HT-29 (cell line): ENCODE measurements at places on chromosomes 7 and 10. TPM values are rescaled to one million over a fixed set of nuclear protein-coding genes. Genes with fewer than 3 reads are reported as not detected.

DNA sequence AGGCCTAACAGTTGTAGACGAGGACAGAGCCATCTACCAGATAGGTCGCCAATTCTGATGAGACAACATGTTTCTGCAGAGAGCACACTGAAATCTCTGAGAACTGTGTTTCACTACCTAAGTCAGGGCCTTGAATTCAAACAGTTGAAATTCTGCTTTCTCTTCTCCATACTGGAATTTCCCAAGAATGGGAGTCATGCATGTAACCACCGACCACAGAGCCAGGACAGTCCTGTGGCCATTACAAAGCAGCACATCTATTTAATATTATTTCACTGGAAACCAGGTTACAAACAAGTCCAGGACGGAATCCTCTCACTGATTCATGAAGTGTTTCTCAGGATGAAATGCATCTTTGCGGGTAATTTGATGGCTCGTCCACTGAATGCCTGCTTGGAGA lies 62.0 kb upstream of the ST8SIA6 start:
- no peak for DNase-seq

The STRIP2 gene
- total RNA-seq: 2.8 and 3.1 TPM in 2 replicates

DNA sequence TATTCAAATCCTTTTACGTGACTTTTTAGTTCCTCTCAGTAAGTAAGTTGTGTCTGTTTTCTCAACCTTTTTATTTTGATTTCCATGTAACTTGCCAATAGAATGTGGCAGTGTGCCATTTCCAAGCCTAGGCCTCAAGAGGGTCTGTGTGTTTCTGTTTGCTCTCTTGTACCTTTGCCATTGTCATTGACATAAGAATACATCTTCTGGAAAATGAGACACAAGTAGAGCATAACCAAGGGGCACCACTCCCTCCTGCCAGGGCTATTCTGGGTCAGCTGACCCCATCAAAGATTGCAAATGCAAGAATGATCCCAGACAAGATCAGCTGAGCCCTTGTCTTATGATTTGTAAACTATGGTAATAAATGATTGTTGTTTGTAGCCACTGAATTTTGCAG lies 524.0 kb downstream of the IPMK start:
- DNase-seq: no peak

The UCN3 gene
- total RNA-seq: 0.36 and 0.60 TPM in 2 replicates

The SGMS1 gene
- total RNA-seq: 13.0 and 23.2 TPM in 2 replicates

- no peak for DNase-seq
These were observed 135.2 kb upstream of the ADO start for GRCh38 chr10:62669341-62669740.

DNA sequence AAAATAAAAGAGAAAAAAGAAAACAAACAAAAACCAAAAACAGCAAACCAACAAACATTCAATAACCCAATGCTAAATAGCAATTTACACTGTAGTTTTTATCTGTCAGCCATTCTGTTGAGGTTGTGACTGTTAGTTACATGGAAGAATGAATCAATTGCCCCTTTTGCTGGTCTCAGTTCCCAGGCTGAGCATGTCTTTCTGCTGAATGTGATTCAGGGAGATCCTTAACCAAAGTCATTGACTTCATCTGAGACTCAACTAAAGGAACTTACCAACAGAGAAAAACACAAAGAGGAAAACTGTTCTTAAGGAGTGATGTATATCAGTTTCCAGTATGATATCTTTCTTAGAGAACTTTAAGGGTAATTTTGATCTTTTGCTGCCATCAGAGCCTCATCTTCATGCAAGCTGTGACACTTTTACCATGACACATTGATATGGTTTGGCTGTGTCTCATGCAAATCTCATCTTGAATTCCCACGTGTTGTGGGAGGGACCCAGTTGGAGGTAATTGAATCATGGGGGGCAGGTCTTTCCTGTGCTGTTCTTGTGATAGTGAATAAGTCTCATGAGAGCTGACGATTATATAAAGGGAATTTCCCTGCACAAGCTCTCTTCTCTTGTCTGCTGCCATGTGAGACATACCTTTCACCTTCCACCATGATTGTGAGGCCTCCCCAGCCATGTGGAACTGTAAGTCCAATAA lies 469.8 kb downstream of the KIF20B start:
- DNase-seq: no peak

- no peak for DNase-seq
These were observed 280.9 kb upstream of the LYZL1 start for GRCh38 chr10:29007748-29008610.

The TWIST1 gene
- not detected in 2 replicates for total RNA-seq

The CTNNA3 gene
- total RNA-seq: not detected in 2 replicates

The SPDYE16 gene
- total RNA-seq: 0.15 and 0.63 TPM in 2 replicates

The SPDYE8 gene
- not detected in 2 replicates for total RNA-seq

- DNase-seq: no peak
These were observed 9.1 kb downstream of the CREB3L2 start for GRCh38 chr7:137992550-137993394.

DNA sequence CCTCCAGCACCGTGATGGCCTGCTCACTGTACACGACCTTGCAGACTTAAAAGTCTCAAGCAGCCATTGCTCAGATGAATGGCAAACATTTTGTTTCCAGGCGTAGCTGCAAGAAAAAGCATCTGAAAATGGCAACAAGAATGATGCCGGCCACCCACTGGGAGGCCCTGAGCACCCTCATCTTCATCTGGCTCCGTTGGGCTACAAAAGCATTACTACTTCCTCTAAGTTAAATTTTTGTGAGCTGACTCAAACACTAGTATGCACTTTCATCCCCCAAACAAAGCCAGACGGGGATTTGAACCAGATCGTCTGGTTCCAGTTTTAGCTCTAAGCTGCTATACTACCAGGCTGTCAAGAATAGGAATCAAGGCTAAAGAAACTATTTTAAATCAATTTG lies 116.6 kb upstream of the CDK1 start:
- DNase-seq: no peak

The LZTS2 gene
- total RNA-seq: 154 and 172 TPM in 2 replicates

DNA sequence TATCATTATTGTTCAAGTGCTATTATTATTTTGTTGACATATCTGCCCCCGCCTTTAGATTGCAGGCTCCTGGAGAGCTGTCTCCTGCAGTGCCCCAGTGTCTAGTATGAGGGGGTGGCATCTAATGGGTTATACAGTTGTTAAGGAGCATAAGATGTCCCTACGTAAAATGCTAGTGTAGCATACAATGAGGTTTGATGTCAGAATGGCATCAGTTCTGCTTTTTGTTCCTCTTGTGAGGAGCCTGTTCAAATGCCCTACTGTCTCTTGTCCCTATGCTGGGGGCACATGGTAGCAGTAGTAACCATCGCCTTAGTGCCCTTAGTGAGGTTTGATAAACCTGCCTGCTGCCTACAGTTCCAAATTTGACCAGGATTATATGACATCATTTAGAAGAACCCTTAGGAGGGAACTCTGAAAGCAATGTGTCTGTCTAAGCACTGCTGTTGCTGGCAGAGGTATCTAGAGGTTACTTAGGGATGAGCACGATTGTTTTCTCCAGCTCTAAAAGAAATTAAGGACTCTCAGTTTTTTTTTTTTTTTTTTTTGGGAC lies 9.7 kb downstream of the CREM start:
- DNase-seq: no peak

DNA sequence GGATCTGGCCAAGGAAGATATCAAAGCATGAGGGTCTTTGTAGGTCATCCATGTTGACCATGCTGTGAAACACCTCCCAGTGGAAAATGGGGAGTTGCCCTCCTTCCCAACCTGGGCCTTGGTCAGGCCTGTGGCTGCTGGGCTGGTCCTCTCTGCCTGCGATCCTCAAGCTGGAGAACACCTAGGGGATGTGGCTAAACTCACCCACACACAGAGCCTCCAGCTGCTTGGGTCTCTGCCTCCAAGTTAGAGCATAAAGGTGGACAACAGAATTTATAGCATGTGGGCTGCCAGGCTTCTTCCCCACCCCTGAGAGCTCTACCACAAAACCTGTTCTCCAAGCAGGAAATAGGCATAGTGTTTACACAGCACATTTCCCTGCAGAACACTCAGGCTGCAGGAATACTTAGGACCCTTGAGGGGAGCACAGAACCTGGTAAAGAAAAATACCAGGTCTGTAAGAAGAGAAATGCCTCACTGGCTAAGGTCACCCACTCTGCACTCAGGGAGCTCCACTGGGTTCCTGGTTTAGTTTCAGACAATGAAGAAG lies at the start of gene SFTPA2:
Gene SFTPA2, minus strand, starts transcription at position 248 of the 550 bp plus-strand sequence. CDS start 924 bp downstream, outside the sequence.
- DNase-seq: peak; percentile 39

- peak; percentile 66 for DNase-seq
These were observed 217.8 kb upstream of the SEMA3A start for GRCh38 chr7:84412161-84412969.

DNA sequence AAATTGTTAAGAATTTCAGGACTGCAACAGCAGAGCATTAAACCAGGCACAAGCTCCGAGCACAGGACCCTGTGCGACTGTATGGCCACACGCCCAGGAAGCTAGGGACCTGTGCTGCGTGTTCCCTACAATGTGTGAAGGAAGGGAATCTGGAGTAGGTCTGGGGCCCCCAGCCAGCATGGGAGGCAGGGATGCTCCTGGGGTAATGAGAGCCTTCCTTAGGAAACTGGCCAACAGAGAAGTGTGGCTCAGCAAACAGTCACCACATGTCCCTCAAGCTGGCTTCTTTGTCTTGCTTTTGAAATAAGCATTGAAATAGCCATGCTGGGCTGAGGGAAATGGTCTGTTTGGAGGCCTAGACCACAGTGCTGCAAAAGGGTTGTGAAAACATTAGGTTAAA lies 8.2 kb downstream of the BLNK start:
- no peak for DNase-seq

DNA sequence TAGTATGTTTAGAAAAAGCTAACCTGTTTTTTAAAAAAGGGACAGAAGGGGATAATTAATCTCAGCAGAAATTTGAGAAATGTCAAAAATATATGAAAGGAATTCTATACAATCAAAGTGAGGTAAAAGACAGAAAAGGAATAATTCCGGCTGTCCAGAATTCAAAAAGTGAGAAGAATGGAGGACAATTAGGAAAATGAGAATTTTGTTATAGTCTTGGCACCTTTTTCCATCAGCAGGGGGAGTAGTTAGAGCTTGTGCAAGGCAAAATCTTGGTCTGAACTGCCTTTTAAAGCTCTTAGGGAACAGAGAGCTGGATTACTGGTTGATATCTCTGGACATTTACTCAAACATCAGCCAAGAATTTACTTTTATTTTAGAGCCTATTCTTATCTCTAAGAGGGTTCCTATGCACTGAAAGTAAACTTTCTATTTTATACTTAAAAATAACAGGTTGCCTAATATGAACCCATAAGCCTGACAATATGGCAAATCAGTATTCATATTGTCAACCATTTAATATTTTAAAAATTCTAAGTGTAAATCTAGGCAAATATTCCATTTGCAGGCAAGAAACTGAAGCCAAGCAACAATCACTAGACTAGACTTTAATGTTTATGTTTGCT lies 185.6 kb downstream of the ANK3 start:
- DNase-seq: peak; percentile 58

The CUL2 gene
- total RNA-seq: 7.1 and 10.0 TPM in 2 replicates

DNA sequence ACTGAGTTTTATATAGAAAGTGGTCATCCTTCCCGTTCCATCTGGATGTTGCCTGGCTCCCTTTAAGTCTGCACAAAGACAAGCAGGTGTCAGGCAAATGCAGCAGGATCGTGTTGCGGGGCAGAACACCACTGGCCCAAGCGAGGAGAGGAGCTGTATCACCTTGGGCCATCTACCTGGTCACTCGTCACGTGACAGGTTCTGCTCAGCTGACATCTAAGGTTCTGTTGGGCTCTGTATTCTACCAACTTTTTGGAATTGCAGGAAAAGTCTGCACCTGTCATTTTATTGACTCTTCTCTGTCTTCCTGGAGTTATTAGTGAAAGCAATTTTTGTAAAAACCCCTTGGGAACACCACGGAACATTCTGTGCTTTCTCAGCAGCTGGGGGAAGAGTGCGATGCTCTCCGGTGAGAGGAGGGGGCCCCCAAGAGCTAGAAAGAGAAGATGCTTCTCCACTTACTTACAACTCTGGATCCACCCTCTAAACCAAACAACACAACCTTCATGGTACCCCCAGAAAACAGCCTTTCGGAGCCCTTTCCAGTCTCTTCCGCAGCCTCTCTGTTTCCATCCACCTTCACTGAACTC lies 83.4 kb upstream of the NMT2 start:
- no peak for DNase-seq

DNA sequence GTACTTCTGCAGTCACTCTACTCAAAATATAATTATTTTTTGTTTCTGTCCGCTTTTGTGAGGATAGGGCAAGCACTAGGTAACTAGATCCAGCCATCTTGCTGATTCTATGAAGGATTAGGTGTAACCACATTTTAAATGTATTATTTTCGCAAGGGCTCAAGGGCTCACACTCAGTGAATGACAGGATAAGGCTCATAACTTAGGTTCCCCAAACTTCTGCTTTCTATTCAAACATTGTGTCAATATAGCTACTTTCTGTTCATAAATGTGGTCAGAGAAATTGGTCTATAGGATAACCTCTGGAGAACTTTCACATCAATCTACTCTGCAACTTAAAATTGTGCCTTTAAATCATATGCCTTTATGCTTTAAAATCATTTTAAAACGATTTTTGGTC lies 1141.2 kb downstream of the SORCS1 start:
- DNase-seq: no peak

The GPER1 gene
- total RNA-seq: 2.0 and 2.5 TPM in 2 replicates
